Stimulated activated CD4-positive, alpha-beta T cell treated with anti-CD3 and anti-CD28 coated beads, Interleukin-1b, Interleukin-23, amount 100 ng/mL, for 1 hour (primary cell): ENCODE measurements at places on chromosomes 1 and 21.

GRCh38 chr1:113812661-113813135, 422 bp upstream of the RSBN1 start:
- DNase-seq: no peak

GRCh38 chr1:22388671-22389450, 62.8 kb upstream of the ZBTB40 start:
- no peak for DNase-seq

DNA sequence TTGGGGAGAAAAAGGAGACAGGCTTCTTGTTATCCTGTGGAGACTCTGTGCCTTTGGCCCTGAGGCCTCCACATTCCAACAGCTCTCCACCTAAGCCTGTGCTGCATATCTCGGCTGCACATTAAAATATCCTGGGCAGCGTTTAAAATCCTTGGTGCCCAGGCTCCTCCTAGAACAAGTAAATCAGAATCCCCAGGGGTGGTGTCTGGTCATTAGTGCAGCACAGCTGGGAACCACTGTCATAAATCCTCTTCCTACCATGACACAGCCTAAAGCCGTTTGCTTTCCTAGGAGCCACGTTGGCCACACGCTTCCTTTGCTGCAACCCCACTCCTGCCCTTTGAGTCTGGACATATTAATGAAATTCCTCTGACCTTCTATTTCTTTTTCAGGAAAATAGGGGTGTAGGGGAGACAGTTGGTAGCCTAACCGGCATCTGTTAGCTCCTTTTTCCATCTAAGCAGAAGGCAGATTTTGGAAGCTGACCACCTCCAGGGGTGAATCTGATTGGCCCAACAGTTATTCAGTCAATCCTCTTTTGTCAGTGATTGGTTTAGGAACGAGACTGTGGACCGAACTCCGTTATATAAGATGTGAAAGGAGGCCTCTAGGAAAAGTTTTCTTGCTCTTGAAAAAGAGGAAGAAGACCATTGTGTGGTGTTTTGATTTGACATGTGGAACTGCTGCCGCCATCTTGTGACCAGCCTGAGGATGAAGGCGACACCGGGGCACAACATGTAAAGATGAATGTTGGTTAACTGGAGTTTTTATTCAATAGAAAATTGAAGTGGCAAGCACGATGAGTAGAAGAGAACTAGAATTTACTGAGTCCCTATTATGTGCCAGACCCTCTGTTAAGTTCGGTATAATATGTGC, 41.9 kb downstream of the JUN start:
- no peak for DNase-seq

DNA sequence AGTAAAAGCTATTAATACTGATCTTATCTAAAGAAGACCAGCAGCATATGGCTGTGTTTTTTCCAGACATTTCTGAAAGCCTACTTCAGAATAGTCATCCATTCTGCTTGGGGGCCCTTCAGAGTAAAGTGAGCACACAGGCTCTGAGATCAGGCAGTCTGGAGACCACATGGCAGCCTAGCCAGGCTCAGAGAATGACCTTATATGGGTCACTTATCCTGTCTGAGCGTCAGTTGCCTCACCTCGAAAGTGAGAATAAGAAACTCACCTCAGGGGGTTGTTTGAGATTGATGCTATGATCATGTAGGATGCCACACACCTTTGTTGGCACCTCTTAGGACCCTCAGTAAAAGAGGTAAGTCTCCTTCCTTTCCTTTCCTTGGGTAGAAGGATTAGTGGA, 270.4 kb downstream of the GRIK1 start:
- no peak for DNase-seq

DNA sequence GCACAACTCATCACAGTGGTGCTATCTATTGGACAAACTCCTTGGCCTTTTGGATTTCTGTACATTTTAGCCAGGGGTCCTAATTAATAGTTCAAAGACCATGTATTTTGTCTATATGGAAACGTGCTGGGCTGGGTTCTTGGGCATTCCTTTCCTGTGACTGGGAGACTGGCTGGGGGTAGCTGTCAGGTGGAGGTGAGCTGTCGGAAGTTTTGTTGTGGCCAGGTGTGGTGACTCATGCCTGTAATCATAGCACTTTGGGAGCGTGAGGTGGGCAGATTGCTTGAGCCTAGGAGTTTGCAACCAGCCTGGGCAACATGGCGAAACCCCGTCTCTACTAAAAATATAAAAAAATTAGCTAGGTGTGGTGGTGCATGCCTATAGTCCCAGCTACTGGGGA, 392.4 kb downstream of the RPS6KC1 start:
- no peak for DNase-seq

DNA sequence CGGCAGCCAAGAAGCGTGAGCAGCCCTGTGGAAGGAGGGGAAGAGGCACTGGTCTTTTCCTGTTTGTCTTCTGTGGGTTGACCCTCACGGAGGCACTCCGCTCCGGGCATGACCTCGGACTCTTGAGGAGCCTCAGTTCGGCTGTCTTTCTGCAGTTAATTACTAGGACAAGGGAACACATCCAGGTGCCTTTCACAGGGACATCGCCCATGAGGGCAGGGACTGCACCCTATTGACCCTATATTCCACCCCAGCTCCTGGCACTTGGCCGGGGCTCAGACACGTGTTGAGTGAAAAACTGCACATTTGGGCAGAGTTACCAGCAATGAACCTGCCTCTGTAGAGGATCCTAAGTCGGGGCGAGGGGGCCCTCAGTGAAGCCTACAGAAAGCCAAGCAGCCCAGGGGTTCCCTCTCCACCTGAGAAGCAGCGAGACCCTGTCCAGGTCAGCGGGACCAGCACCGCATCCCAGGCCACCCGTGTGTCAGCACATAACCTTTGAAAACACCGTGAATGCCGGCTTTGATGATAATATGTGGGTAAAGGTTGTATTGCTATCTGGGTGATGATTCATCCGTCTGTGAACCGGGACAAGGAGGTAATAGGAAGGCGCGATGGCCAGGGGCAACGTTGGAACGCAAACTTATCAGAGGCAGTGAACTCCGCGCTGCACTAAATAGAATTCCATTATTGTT, 161.4 kb upstream of the ARHGEF16 start:
- DNase-seq: no peak

- no peak for DNase-seq
These were observed 28.0 kb upstream of the IFNGR2 start for GRCh38 chr21:33375101-33375644.

- no peak for DNase-seq
These were observed 70.8 kb downstream of the KIF26B start for GRCh38 chr1:245225322-245226202.

- no peak for DNase-seq
These were observed 33.1 kb upstream of the CEP350 start for GRCh38 chr1:179921472-179921871.

- DNase-seq: no peak
These were observed 1.4 kb downstream of the RNF11 start for GRCh38 chr1:51237351-51238033.

DNA sequence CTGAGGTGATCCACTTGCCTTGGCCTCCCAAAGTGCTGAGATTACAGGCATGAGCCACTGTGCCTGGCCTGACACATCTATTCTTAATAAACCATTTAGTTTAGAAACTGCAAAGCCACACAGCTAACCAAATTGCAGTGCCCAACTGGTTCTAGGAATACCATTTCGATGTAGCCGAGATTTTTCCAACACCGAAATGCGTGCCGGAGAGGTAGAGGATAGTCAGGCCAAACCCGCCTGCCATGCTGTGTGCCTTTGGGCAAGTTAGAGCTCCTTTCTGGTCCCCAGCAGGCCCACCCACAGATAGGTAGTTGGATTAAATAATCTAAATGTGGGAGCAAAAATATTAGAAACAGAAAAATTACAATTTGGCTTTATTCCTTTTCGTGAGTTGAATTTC, 254.4 kb downstream of the FOXD2 start:
- DNase-seq: no peak

DNA sequence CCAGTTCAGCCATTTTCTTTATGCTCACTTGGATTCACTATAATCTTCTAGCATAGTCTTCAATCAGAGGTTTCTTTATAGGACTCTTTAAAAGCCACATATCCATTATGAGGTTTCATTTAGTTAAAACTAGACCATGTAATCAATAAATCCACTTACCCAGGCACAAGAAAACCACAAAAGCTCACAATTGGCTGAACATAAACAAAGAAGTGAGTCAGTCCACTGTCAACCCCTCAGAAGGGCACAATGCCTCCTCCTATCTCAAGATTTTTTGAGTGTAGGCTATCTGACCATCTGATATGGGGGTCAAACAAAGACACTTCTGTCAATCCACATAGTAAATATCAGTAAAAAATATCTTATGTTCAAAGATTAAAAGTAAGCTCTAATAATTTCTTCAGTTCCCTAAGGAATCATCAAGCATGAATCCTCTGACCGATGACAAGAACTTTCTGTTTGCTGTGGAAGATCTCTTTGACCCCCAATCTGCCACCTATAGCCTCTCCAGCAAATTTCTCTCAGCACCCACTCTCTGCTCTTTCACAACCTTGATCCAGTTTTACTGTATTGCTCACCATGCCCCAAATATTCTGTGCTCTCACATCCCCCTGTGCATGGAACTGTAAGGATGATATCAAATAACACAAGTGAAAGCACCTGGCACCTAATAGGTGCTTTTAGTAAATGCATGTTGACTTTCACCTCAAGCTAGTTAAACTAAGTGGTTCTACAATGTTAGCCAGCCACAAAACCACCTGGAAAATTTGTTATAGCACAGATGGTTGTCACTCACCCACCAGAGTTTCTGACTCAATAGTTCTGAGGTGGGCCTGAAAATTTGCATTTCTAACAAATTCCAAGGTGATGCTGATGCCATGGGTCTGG, 16.7 kb downstream of the RAB3B start:
- no peak for DNase-seq

GRCh38 chr1:67078291-67078690, 24.3 kb upstream of the SLC35D1 start:
- no peak for DNase-seq

- no peak for DNase-seq
These were observed 45.5 kb downstream of the RABGAP1L start for GRCh38 chr1:174204697-174205308.

GRCh38 chr21:22277341-22277740, 1279.1 kb downstream of the NCAM2 start:
- no peak for DNase-seq

GRCh38 chr1:244242446-244242845, 191.4 kb downstream of the ZBTB18 start:
- no peak for DNase-seq

DNA sequence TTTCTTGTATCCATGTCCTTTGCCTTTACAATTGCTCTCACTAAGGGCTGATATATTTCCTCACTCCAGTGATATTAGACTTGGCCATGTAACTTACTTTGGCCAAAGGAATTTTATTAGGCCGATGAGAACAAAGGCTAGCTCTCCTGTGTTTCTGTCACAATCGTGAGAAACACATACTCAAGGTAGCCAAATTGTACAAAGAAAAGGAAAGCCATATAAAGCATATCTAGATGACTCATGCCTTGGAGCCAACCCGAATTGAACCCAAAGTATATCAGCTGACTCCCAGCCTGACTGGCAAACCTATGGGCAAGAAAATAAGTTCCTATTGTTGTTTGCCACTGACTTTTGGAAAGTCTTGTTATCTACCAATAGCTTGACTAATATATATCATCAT, 371.7 kb upstream of the LRRC7 start:
- DNase-seq: no peak
